ENCODE measurements at places on chromosomes 13 and 19. TPM values are rescaled to one million over a fixed set of nuclear protein-coding genes. Genes with fewer than 3 reads are reported as not detected.
A peak's percentile ranks its signal among the peaks of the same experiment; 100 is the strongest.

Gene ZNF135
- 9.7 TPM for total RNA-seq

Gene ATXN8OS
- total RNA-seq, result not detected

Gene NTF4
- total RNA-seq, result 0.28 TPM

DNA sequence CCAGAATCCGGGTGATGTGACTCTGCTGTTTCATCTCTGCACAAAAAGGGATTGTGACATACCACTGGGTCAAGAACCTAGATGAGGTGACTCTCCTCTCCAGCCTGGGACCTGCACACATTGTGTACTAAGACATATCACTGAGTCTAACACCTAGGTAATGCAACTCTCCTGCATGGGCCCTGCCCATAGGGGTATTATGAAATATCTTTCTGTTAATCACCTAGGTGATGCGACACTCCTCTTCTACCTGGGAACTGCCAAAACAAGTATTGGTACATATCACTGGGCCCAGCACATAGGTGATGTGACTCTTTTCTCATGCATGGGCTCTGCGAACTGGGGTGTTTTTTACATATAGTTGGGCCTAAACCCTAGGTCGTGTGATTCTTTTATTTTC, 35.5 kb upstream of the ZNF254 start:
- H3K27me3 ChIP-seq, result no peaks in the 10 kb centered on the region
- no peak for DNase-seq
- H3K4me3 ChIP-seq, result no peak overlapping the region
- peaks cover 25% of the 10 kb centered on the region for H3K36me3 ChIP-seq

- H3K27ac ChIP-seq, result no peak overlapping the region
- no peak for DNase-seq
- H3K4me1 ChIP-seq, result no peaks in the 10 kb centered on the region
- no peak overlapping the region for H3K4me3 ChIP-seq
Measured at GRCh38 chr13:107730813-107731212, 484.5 kb downstream of the LIG4 start.

- H3K4me1 ChIP-seq, result no peaks in the 10 kb centered on the region
- DNase-seq, result peak; percentile 45
- peak overlapping the region; percentile 16 for H3K27ac ChIP-seq
Measured at GRCh38 chr19:8396563-8397203, 6.5 kb downstream of the RAB11B start.

DNA sequence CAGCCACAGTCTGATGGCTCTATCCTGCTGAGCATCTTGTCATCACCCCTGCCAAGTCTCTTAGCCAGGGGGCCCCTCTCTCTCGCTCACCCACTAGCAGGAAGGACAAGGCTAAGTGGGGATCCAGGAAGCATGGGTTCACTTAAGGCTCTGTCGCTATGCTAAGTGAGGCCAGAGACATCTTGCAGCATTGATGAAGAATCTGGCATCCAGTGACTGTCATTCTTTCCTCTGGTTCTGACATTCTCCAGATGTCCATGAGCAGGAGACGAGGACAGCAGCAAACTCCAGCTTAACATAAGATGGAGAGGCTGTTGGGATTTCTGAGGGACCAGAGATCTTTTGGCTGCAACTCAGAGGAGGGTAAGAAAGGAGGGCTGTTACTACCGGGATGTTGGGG, 230.2 kb downstream of the TSHZ3 start:
- H3K4me1 ChIP-seq, result no peaks in the 10 kb centered on the region
- no peak overlapping the region for H3K4me3 ChIP-seq
- H3K27ac ChIP-seq, result no peak overlapping the region
- H3K36me3 ChIP-seq, result no peaks in the 10 kb centered on the region

- H3K27ac ChIP-seq, result no peak overlapping the region
- no peak for DNase-seq
- H3K4me3 ChIP-seq, result no peak overlapping the region
- H3K4me1 ChIP-seq, result no peaks in the 10 kb centered on the region
Measured at GRCh38 chr19:4357921-4358326, 14.6 kb downstream of the MPND start.

GRCh38 chr19:39138221-39139211, 12.9 kb downstream of the PAK4 start:
- no peaks in the 10 kb centered on the region for H3K27me3 ChIP-seq
- no peak overlapping the region for H3K4me3 ChIP-seq
- H3K27ac ChIP-seq, result peak overlapping the region; percentile 60
- no peaks in the 10 kb centered on the region for H3K36me3 ChIP-seq

GRCh38 chr19:24159707-24160106, 72.7 kb downstream of the ZNF254 start:
- H3K36me3 ChIP-seq, result no peaks in the 10 kb centered on the region
- no peaks in the 10 kb centered on the region for H3K27me3 ChIP-seq
- no peak overlapping the region for H3K4me3 ChIP-seq
- H3K27ac ChIP-seq, result no peak overlapping the region
- no peak for DNase-seq
- no peaks in the 10 kb centered on the region for H3K4me1 ChIP-seq

DNA sequence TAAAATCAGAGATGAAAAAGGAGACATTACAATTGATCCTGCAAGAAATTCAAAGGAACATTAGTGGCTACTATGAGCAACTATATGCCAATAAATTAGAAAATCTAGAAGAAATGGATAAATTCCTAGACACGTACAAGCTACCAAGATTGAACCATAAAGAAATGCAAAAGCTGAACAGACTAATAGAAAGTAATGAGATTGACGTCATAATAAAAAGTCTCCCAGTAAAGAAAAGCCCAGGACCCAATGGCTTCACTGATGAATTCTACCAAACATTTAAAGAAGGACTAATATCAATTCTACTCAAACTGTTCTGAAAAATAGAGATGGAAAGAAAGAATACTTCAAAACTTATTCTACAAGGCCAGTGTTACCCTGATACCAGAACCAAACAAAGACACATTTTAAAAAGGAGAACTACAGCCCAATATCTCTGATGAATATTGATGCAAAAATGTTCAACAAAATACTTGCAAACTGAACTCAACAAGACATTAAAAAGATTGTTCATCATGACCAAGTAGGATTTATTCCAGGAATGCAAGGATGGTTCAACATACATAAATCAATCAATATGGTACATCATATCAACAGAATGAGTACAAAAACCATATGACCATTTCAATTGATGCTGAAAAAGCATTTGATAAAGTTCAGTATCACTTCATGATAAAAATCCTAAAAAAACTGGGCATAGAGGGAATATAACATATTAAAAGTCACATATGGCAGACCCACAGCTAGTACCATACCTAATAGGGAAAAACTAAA, 35.8 kb downstream of the UQCRFS1 start:
- no peak for DNase-seq
- H3K27ac ChIP-seq, result no peak overlapping the region
- H3K4me3 ChIP-seq, result no peak overlapping the region
- H3K27me3 ChIP-seq, result no peaks in the 10 kb centered on the region
- no peaks in the 10 kb centered on the region for H3K36me3 ChIP-seq

DNA sequence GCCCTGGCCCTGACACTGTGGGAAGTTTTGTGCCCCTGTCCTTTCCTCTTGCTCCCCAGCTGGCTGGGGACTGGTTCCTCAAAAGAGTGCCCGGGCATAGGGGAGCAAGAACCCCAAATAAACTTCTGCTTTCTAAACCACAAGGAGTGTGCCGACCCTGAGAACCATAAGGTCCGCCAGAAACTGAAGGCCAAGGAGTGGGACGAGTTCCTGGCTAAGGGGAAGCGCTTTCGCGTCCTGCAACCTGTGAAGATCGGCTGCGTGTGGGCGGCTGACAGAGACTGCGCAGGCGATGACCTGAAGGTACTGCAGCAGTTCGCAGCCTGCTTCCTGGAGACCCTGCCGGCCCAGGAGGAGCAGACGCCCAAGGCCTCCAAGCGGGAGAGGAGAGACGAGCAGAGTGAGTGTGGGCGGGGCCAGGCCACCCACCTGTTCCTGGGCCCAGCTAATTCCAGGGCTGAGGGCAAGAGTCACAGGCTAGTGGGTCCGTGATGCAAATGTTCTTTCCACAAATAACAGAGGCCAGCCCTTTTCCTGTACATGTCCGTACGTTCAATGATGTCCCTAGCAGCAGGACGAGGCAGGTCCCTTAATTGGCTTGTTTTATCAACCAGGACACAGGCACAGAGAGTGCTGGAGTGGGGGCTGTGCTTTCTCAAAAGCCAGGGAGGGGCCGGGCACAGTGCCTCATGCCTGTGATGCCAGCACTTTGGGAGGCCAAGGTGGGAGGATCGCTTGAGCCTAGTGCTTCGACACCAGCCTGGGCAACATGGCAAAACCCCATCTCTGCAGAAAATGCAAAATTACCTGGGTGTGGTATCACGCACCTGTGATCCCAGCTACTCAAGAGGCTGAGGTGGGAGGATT, 25.6 kb downstream of the UBXN6 start:
- H3K36me3 ChIP-seq, result no peaks in the 10 kb centered on the region
- no peak for DNase-seq
- H3K27me3 ChIP-seq, result no peaks in the 10 kb centered on the region
- no peak overlapping the region for H3K4me3 ChIP-seq
- H3K27ac ChIP-seq, result no peak overlapping the region

- H3K27me3 ChIP-seq, result no peaks in the 10 kb centered on the region
- H3K4me1 ChIP-seq, result peaks cover 5% of the 10 kb centered on the region
- no peak for DNase-seq
- H3K27ac ChIP-seq, result no peak overlapping the region
- no peak overlapping the region for H3K4me3 ChIP-seq
Measured at GRCh38 chr19:4673216-4673615, 3.1 kb upstream of the MYDGF start.

DNA sequence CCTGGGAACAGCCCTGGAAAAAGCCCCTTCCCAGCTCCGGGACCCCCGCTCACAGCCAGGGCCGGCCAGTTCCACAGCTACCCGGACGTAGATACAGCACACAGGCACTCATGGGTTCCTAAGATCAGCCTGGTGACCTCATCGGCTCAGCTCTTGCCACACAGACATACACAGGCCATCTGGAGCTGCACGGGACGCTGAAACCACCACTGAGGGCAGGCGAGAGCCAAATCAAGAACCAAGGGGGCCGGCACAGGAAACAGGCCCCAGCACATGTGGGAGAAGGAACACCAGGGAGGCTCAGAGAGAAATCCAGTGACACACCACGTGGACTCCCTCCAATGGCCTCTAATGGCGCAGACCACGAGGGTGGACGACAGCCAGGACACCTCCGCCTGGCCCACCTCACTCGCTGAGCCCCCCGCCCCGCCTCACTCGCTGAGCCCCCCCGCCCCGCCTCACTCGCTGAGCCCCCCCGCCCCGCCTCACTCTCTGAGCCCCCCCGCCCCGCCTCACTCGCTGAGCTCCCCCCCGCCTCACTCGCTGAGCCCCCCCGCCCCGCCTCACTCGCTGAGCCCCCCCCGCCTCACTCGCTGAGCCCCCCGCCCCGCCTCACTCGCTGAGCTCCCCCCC, 69.7 kb upstream of the C13orf46 start:
- no peaks in the 10 kb centered on the region for H3K36me3 ChIP-seq
- no peak overlapping the region for H3K27ac ChIP-seq
- H3K4me3 ChIP-seq, result no peak overlapping the region

- no peaks in the 10 kb centered on the region for H3K36me3 ChIP-seq
- DNase-seq, result peak; percentile 89
- peaks cover 3% of the 10 kb centered on the region for H3K27me3 ChIP-seq
- peaks cover 7% of the 10 kb centered on the region for H3K4me1 ChIP-seq
- H3K27ac ChIP-seq, result no peak overlapping the region
Measured at GRCh38 chr19:45645631-45646344, 6.6 kb upstream of the EML2 start.

DNA sequence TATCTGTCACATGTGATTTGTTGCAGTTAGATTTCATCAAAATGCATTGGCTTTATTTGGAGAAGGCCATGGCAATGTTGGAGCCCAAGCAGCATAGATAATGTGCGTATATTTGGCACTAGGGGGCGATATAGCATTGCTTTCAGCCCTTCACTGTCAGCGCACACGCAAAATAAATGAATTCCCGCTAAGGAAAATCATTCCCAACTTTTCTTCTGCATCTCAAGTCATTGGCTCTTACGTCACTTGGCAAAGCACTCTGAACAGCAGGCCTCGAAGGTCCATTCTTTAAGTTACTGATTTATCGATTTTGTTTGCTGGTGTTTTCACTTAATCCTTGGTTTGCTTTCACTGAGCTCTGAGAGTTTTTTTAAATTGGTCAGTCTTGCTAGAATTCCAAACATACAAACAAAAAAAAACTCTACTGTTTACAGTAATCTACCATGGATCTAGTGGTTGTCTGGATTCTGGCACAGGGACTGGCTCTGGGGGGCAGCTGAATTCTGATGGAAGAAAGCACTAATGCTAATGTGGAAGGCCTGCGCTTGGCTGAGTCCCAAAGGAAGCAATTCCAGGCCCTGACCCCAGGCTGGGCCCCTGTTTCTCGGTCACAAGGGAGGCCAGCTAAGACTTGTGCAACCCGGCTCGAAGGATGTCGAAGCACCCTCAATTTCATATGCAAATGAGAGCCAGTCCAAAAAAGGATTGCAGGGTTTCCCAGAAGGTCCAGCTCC, 97.7 kb upstream of the IPO5 start:
- H3K4me1 ChIP-seq, result peaks cover 10% of the 10 kb centered on the region
- peak; percentile 57 for DNase-seq
- no peaks in the 10 kb centered on the region for H3K27me3 ChIP-seq

- no peak overlapping the region for H3K4me3 ChIP-seq
- H3K27ac ChIP-seq, result no peak overlapping the region
- H3K27me3 ChIP-seq, result no peaks in the 10 kb centered on the region
- no peaks in the 10 kb centered on the region for H3K4me1 ChIP-seq
- H3K36me3 ChIP-seq, result no peaks in the 10 kb centered on the region
Measured at GRCh38 chr13:44298314-44298713, 75.3 kb upstream of the SERP2 start.

Data from kidney (tissue), 22 donors.